Karpas-422 (cell line): ENCODE measurements at places on chromosomes 3 and 15.

DNA sequence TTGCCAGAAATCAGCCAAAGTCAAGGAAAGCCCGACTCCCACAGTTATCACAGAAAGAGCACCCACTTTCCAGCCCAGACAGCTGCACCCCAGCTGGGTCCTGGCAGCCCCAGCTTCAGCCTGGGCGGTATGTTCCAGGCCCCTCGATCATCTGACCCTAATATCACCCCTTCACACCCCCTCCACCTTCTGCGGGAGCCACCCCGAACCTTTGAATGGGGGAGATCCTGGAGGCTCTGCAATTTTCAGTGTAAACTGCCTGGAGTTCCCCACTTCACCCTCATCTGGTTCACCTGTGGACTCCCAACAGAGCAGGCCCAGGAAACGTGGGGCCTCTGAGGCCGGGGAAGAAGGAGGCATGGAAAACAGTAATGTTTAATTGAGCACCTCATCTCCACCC is 5.9 kb downstream of the PRSS50 start:
- DNase-seq = no peak

GRCh38 chr3:169847896-169848295 is 21.8 kb downstream of the LRRC31 start:
- no peak for DNase-seq

DNA sequence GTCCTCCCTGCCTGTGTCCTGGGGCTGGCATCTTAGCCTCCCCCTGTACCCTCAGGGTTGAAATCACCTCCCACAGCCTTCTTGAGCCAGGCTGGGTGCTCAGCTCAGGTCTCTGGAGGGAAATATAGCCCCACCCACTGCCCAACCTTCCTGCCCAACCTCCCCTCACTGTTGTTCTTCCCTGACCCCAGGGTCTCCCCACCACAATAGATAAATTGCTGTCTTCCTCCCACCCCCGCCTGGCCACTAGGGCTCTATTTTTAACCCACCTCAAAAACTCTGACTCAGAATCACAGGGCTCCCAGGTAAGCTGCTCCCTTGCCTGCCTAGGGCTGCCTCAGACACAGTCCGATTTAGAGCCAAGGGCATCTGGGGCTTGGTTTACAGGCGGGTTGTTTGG is 15.0 kb downstream of the HCN4 start:
- DNase-seq = no peak

GRCh38 chr3:190401963-190402362 is 14.0 kb downstream of the CLDN16 start:
- no peak for DNase-seq

GRCh38 chr15:81744364-81744763 is 301.5 kb downstream of the MEX3B start:
- DNase-seq = no peak

- DNase-seq = no peak
Measured at GRCh38 chr3:101252945-101253344, 67.4 kb downstream of the IMPG2 start.

- no peak for DNase-seq
Measured at GRCh38 chr3:153260681-153261080, 98.7 kb downstream of the RAP2B start.

- DNase-seq = no peak
Measured at GRCh38 chr3:14227856-14228255, 49.2 kb downstream of the LSM3 start.

DNA sequence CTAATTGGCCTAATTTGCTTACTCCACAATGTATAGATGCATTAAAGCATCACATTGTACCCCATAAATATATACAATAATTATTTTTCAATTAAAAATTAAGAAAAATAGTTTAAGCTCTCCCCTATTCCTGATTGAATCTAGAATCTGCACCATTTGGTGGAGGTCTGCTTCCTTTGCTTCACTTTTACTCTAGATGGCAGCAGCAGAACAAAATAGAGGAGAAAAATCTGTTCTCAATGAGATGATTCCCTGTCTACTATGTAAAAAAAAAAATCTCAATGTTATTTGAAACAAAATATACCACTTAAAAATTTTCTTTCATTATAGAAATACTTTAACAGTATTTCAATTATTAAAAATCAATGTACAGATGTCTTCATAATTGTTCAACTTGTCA is 109.6 kb upstream of the FXR1 start:
- peak; percentile 69 for DNase-seq

GRCh38 chr3:126746395-126747177 is 42.5 kb downstream of the CHCHD6 start:
- DNase-seq = no peak

DNA sequence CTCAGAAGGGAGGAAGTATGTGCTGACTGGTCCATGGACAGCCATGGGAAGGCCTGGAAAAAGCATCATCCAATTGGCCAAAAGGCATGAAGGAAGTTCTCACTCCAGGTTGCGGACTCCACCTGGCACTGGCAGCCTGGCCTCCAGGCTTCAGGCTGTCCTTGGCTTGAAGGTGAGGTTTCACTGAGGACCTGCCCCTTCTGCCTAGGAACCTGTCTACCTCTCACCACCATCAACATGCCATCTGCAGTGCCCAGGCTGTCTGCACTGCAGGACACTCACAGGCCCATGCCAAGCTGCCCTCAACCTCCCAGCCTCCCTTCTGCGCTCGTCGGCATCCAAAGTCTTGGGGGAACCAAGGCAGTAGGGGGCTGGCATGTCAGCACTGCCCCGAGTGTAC is 51.1 kb downstream of the CEP70 start:
- DNase-seq = no peak

DNA sequence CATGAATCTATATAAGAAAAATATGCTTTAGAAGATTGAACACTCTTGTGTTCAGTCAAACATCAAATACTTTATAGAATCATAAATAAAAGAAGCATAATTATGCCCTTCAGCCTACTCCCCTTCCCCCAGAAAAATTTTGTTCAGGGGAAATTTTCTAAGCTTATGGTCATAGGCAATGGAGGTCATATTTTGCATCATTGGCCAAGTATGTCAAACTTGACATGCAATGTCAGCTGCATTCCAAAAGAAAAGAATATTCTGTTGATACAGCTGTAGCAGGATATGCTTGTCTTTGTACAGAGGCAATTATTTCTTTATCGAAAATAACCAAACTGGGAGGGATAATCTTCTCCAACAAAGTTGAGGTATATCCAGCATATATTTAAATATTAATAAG is 328.2 kb downstream of the ZIC1 start:
- no peak for DNase-seq

DNA sequence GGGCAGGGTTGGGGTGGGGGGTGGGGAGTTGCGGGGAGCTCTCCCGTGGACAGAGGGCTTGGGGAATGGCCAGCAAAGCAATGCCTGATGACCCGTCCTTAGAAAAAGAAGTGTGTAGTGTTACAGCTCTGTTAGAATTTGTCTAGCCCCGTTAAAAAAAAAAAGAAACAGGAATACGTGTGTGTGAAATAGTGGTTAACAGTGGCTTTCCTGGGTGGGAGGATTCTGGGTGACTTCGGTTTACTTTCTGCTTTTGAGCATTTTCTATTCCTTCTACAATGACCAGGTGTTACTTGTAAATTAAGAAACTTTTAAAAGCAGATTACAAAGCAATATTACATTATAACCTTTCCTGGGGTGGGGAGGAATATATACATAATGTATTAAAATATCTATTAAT is 25.0 kb downstream of the H1-8 start:
- DNase-seq = no peak

- DNase-seq = no peak
Measured at GRCh38 chr3:14848906-14849305, 30.1 kb downstream of the FGD5 start.

- DNase-seq = no peak
Measured at GRCh38 chr3:22451501-22451900, 700.5 kb upstream of the ZNF385D start.

- DNase-seq = no peak
Measured at GRCh38 chr15:60972866-60973265, 256.2 kb downstream of the RORA start.

- DNase-seq = peak; percentile 95
Measured at GRCh38 chr3:55556619-55557537, 69.8 kb upstream of the WNT5A start.

GRCh38 chr3:12342151-12342550 is 53.3 kb downstream of the PPARG start:
- no peak for DNase-seq

DNA sequence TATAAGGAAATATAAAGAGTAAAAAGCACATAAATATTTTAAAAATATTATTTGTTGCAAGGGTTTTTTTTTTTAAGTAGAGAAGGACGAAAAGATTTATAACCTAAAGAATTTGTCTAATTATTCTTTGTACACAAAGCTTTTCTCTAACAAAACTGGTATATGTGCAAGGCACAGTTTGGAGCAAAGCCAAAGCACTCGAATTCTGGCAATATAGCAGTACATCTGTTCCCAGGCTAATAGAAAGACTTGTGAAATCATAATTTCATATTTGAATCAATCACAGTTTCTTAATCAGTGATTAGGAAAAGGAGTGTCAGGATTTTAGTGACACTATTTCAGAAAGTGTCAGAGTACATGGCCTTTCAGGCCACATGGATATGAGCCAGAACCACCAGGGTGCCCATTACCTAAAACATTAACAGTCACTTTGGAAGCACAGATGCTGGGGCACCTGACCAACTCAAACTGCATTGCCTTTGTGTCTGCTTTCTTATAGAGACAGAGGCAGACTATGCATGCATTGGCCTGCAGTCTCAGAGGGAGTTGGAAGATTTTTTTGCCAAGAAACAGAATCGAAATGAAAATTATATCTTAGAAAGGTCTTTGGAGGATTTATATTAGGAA is 651.8 kb upstream of the SGO1 start:
- no peak for DNase-seq

GRCh38 chr3:81997390-81997789 is 235.9 kb upstream of the GBE1 start:
- no peak for DNase-seq

DNA sequence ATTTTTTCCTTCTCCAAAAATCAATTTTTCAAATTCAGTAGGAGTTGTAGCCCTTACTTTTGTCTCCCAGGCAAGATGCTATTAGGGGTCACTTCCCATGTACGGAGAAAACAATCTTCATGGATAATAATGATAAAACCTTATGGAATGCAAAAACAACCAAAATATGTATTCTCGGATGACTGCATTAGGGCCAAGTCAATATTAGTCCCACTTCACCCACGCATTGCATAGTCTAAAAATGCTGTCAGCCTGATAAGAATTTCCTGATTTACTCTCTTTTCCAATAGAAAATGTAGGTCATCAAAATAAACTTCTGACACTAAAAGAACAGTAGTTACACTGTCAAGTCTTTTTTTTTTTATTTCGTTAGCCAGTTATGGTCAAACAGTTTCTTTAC is 2.7 kb downstream of the VGLL3 start:
- no peak for DNase-seq

DNA sequence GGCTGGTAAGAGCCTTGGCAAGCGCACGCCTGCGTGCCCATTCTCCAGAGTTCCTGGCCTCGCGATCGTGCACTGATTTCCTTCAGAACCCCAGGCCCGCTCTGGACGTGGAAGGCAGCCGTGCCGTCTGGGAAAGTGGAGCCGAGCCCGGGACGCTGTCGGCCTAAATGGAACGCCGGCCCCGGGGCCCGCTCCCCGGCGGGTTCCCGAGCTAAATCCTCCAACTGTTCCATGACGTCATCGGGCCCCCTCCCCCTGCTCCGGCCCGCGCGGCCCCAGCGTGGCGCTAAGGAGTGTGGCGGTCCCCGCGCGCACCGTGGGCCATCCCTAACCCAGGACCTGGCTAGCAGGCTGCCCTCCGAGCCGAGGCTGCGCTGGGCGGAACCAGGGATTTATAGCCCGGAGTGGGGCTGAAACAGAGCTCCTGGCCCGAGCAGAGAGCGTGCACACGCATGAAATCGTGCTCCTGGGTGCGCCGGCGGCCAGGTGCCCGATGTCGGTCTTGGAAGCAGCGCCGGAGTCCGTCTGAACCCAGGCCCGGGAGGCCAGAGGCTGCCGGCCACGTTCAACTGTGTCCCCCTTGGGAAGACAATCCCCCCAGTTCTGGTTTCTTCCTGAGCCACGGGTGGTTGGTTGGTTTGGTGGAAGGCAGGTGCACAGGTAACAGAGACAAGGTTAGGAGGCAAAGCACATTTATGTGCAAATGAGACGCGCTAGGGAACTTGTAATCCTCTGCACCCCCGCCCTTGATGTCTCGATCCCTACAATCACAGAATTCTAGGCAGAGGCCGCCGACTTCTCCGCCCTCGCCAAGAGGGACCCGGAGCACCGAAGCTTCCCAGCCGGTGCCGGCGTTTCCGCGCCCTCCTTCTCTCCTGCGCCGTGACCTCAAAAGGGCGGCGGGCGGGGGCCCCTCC is 84.9 kb upstream of the ETV5 start:
- no peak for DNase-seq

GRCh38 chr3:135229018-135229495 is 434.0 kb downstream of the EPHB1 start:
- no peak for DNase-seq

GRCh38 chr3:141454906-141455602 is 31.8 kb upstream of the RASA2 start:
- peak; percentile 89 for DNase-seq

DNA sequence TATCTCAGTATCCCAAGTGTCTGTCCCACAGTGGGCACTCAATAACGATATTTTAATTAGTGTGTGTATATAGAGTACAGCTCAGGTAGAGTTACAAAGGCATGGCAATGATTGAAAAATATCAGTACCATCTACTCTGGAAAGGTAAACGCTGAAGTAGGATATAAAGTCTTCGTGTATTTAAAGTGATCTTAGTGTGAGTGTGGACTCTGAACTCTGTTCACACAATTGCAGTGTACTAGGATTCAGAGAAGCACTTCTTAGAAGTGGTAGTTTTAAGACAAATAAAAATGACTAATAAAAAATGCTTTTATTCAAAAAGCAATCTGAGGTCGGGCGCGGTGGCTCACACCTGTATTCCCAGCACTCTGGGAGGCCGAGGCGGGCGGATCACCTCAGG is 62.9 kb upstream of the RAP2B start:
- DNase-seq = no peak
